PC-9 (cell line): ENCODE measurements at places on chromosomes 2 and 18. TPM values are rescaled to one million over a fixed set of nuclear protein-coding genes. Genes with fewer than 3 reads are reported as not detected.

DNA sequence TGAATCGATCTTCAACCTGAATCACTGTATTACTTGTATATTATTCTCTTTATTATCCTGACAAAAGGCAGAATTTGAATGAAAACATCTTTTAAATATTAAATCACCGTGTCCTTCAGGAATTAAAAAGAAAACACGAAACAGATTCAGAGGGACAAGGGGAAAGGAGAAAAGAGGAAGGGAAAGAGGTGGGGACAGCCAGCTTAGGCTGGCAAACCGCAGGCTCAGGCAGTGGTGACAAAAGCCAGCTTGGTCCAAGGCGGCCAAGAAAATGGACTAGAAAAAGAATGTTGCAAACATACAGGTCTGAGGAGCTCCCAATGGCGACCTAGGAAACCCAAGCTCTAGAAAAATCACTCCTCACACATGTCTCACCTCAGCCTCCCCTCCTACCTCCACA lies 6.8 kb downstream of the B4GALT6 start:
- DNase-seq = no peak
- no peak overlapping the region for H3K4me3 ChIP-seq
- peaks cover 35% of the 10 kb centered on the region for H3K4me1 ChIP-seq
- no peaks in the 10 kb centered on the region for H3K27me3 ChIP-seq

STAT4 gene
- total RNA-seq = 0.23 and 0.70 TPM in 2 replicates

FASTKD2 gene
- 12.0 and 12.1 TPM in 2 replicates for total RNA-seq

- H3K27me3 ChIP-seq = no peaks in the 10 kb centered on the region
- H3K4me1 ChIP-seq = no peaks in the 10 kb centered on the region
- DNase-seq = peak; percentile 21
- H3K4me3 ChIP-seq = no peak overlapping the region
- H3K27ac ChIP-seq = no peak overlapping the region
Measured at GRCh38 chr2:171957061-171957460, 34.8 kb downstream of the HAT1 start.

DNA sequence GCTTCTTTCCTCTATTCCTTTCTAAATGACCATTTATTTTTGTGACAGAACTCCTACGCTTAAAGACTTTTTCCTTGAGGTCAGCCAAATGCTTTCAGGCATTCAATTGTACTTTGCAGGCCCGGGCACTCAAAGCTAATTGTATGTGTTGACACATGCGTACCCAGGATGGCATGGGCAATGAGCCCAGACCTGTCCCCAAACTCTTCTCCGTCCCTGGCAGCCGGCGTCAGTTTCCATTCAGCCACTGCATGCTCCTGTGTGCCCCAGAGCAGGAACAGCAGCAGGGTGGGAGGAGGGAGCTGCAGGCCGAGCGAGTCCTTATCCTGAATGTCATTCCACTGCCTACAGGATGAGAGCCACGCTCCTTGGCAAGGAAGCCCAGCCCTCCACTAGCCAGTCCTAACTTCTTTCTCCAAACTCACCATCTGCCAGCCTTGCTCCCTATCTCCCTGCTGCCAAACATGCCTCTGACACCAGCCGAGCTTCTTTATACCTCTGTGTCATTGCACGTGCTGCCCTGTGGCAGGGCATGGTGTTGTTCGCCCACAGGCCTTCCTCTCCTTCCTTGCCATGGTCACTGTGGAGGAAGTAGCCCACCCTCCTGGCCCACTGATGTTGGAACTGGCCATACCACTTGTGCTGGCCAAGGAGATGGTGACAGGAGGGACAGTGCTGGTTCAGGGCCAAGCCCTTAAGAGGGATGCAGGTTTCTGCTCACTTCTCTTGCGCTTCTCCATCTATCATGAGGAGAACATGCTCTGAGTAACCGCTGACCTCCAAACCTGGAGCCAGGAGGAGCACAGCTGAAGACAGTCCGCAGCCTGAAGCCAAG lies 116.9 kb upstream of the FHL2 start:
- DNase-seq = no peak
- H3K4me1 ChIP-seq = peaks cover 17% of the 10 kb centered on the region
- H3K36me3 ChIP-seq = no peaks in the 10 kb centered on the region
- H3K27ac ChIP-seq = no peak overlapping the region

OTOS gene
- not detected in 2 replicates for total RNA-seq

LRRTM1 gene
- not detected in 2 replicates for total RNA-seq

DNA sequence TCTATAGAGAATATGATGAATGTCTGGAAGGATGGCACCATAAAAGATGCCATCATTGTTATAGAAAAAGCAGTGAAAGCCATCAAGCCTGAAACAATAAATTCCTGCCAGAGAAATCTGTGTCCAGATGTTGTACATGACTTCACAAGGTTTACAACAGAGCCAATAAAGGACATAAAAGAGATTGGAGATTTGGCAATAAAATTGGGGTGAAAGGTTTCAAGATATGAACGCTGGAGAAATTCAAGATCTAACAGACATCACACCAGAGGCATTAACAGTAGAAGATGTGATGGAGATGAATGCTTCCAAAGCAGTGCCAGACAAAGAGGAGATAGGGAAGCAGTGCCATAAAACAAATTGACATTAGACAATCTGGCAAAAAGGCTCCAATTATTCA lies 518.8 kb upstream of the ACVR2A start:
- H3K27ac ChIP-seq = no peak overlapping the region
- H3K36me3 ChIP-seq = no peaks in the 10 kb centered on the region
- H3K27me3 ChIP-seq = no peaks in the 10 kb centered on the region
- H3K4me3 ChIP-seq = no peak overlapping the region

DIS3L2 gene
- 30.4 and 39.1 TPM in 2 replicates for total RNA-seq

DNA sequence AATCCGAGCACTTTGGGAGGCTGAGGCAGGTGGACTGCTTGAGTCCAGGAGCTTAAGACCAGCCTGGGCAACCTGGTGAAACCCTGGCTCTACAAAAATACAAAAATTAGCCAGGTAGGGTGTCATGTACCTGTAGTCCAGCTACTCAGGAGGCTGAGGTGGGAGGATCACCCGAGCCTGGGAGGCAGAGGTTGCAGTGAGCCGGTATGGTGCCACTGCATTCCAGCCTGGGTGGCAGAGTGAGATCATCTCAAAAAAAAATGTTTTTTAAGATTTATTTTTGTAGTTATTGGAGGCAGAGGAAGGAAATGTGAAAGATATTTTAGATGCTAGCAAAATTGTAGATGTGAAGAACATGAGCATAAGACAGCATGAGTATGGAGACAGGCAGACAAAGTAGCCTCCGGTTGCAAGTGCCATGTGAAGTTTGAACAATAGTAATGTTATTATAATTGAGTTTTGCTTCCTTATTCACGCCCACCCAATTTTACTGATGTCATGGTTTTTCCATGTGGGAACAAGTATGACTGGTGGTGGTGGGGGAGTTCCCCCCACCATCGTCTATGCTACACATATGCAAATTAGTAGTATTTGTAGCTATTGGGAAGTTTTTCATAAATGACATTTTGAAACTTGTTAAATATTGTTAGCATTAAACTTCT lies 18.0 kb downstream of the REL start:
- H3K4me1 ChIP-seq = no peaks in the 10 kb centered on the region
- no peak overlapping the region for H3K27ac ChIP-seq
- no peak for DNase-seq
- 0 out of 2 replicates have a peak, but pooled peaks cover 11% of the 10 kb centered on the region for H3K36me3 ChIP-seq
- no peaks in the 10 kb centered on the region for H3K27me3 ChIP-seq
- no peak overlapping the region for H3K4me3 ChIP-seq

ZSWIM2 gene
- not detected in 2 replicates for total RNA-seq

GRCh38 chr18:67290421-67290820 lies 226.1 kb downstream of the DSEL start:
- H3K36me3 ChIP-seq = no peaks in the 10 kb centered on the region
- H3K27ac ChIP-seq = no peak overlapping the region
- no peaks in the 10 kb centered on the region for H3K4me1 ChIP-seq
- DNase-seq = no peak
- no peaks in the 10 kb centered on the region for H3K27me3 ChIP-seq
- H3K4me3 ChIP-seq = no peak overlapping the region

DNA sequence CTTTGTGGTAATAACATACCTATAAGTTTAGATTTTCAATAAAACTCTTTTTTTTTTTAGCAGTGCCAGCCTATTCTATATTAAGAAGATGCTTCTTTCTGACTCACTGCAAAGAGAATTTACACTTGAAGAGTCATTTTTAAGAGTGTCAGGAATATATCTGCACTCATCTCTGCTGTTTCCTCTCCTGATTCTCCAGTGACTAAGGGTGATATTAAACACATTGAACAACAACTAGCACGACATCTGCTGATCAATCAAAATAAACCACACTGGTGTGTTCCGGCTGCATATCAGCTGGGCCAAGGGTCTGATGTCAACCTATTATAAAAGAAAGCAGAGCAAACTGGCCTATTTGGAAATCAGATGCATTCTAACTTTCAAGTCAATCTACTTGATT lies 15.0 kb downstream of the RAB27B start:
- H3K36me3 ChIP-seq = 0 out of 2 replicates have a peak, but pooled peaks cover 4% of the 10 kb centered on the region
- peaks cover 7% of the 10 kb centered on the region for H3K4me1 ChIP-seq
- DNase-seq = no peak

DNA sequence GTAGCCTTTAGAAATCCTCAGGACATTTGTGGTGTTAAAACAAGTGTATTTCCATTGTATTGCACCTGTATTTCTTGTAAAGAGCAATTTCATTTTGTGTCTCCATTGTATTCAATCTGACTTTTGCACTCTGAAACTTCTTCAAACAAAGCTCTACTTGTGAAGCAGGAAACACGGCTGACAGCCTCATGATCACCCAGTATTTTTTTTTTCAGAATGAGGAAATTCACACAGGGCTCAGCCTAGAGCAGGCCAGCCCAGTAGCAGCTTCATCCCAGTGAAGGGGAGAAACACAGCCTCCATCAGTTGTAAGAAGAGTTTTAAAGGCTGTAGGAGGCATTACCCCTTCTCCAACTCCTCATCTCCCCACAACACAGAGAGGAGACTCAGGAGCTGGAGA lies 175.9 kb upstream of the KLHL29 start:
- H3K27ac ChIP-seq = no peak overlapping the region
- no peaks in the 10 kb centered on the region for H3K36me3 ChIP-seq
- peaks cover 49% of the 10 kb centered on the region for H3K27me3 ChIP-seq
- H3K4me1 ChIP-seq = no peaks in the 10 kb centered on the region
- H3K4me3 ChIP-seq = no peak overlapping the region

DNA sequence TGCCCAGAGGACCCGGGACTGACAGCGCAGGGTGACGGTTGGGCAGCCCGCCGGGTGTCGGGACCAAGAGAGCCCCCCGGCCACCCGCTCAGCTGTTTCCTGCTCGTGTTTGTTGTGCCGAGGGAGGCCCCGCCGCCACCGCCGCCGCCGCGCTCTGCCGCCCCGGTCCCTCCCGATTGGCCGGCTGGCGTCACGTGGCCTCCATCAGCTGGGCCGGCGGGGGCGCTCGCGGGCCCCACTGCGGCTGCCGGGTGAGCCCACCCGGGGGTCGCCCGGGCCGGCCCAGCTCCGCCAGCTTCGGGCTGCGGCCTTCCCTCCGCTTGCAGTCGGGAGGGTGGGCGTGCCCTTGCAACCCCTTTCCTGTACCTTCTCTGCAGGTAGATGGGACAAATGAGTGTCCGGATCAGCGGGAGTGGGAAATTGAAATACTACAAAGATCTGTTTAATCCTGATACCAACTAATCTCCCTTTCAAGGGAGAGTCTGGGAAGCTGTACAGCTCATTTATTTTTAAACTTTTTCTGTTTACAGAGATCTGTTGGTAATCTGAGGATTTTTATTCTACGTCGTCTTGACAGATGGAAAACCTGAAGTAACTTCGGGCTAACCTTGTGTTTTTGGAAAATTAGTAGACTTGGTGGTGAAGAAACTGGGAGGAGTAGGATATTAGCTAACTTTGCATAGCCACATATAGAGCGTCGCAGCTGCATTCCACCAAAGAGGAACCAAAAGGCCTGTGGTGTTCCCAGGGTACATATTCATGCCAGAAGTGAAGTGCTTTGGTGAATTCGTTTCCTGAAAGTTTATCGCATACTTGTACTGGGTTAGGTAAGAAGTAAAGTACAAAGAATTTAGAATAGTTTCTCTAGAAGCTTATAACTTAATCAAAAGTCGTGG lies 1.2 kb downstream of the YPEL5 start:
- peaks cover 39% of the 10 kb centered on the region for H3K4me1 ChIP-seq
- peak overlapping the region; percentile 83 for H3K4me3 ChIP-seq
- H3K27ac ChIP-seq = no peak overlapping the region
- no peaks in the 10 kb centered on the region for H3K27me3 ChIP-seq

GRCh38 chr2:127614731-127615130 lies 31.2 kb upstream of the GPR17 start:
- H3K4me3 ChIP-seq = no peak overlapping the region
- H3K27ac ChIP-seq = no peak overlapping the region
- no peaks in the 10 kb centered on the region for H3K4me1 ChIP-seq
- H3K36me3 ChIP-seq = no peaks in the 10 kb centered on the region
- no peak for DNase-seq

GRCh38 chr2:220583725-220584124 lies 956.3 kb downstream of the SLC4A3 start:
- no peak overlapping the region for H3K27ac ChIP-seq
- H3K4me1 ChIP-seq = no peaks in the 10 kb centered on the region
- no peak overlapping the region for H3K4me3 ChIP-seq
- H3K27me3 ChIP-seq = no peaks in the 10 kb centered on the region
- H3K36me3 ChIP-seq = no peaks in the 10 kb centered on the region

LRRTM4 gene
- 1.3 and 2.2 TPM in 2 replicates for total RNA-seq

DNA sequence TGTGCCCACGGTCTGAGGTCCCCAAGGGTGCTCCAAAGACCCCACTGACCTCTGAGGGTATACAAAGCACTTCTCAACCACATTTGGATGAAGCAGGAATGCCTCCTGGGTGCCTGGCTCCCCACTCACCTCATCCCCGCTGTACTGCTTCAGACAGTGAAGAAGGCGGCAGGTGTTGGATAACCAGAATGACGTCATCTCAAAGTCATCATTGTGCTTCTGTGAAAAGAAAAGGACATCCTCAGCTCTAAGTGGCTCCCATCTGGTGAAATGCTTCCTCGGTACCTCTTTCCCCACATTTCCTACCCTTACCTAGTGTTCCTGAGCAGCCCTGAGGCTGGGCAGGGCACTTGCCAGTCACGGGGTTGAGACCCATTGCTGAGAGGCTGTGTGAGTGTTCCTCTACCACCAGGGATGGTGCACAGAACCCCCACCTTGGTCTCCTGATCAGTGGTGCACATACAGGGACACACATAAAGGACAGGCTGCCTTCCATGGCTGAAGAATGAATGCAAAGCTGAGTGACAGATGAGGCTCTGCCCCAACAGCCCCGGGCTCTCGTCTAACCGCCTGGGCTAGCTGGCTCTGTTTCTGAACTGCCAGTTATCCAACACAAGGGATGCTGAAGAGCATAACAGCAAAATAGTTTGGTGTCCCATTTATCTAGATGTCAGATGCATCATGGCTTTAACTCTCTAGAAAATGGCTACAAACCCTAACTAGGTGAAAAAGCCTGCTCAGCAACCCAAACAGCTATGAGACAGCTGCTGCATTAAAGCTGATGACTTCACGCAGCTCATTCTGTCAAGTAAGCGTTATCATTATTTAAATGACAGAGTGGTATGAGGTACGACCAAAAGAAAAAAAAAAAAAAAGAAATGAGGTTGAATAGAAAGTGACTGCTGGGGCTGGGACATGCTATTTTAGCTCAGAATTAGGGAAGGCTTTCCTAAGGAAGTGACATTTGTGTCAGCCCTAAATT lies 28.2 kb upstream of the ACAA2 start:
- H3K27ac ChIP-seq = no peak overlapping the region
- H3K4me1 ChIP-seq = no peaks in the 10 kb centered on the region
- no peak overlapping the region for H3K4me3 ChIP-seq
- DNase-seq = no peak
- no peaks in the 10 kb centered on the region for H3K27me3 ChIP-seq
